ENCODE measurements at places on chromosomes 2 and 18.

- H3K4me3 ChIP-seq = no peak overlapping the region
- no peak overlapping the region for H3K27ac ChIP-seq
- no peaks in the 10 kb centered on the region for H3K4me1 ChIP-seq
- no peaks in the 10 kb centered on the region for H3K36me3 ChIP-seq
- H3K27me3 ChIP-seq = peaks cover 2% of the 10 kb centered on the region
These were observed 81.5 kb downstream of the MARCO start for GRCh38 chr2:119023534-119023933.

DNA sequence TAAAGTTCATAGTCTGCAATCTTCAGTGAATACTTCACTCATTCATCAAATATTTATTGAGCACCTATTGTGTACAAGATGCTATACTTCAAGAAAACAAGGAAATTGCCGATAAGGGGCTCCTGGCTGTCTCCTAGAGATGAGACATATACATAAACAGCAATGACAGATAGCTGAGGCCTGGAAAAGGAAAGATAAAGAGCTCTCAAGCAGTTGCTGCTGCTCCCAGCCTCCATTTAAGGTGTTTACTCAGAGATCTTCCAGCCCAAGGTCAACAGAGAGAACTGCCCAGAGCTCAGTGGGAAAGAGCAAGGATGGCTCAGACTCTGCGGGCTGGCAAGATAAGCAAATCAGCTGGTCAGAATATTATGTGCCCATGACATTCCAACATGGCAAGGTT, 3.3 kb upstream of the SLC14A2 start:
- H3K4me3 ChIP-seq = no peak overlapping the region
- H3K36me3 ChIP-seq = no peaks in the 10 kb centered on the region
- no peaks in the 10 kb centered on the region for H3K4me1 ChIP-seq
- no peak for DNase-seq
- H3K27me3 ChIP-seq = peaks cover under 1% of the 10 kb centered on the region

DNA sequence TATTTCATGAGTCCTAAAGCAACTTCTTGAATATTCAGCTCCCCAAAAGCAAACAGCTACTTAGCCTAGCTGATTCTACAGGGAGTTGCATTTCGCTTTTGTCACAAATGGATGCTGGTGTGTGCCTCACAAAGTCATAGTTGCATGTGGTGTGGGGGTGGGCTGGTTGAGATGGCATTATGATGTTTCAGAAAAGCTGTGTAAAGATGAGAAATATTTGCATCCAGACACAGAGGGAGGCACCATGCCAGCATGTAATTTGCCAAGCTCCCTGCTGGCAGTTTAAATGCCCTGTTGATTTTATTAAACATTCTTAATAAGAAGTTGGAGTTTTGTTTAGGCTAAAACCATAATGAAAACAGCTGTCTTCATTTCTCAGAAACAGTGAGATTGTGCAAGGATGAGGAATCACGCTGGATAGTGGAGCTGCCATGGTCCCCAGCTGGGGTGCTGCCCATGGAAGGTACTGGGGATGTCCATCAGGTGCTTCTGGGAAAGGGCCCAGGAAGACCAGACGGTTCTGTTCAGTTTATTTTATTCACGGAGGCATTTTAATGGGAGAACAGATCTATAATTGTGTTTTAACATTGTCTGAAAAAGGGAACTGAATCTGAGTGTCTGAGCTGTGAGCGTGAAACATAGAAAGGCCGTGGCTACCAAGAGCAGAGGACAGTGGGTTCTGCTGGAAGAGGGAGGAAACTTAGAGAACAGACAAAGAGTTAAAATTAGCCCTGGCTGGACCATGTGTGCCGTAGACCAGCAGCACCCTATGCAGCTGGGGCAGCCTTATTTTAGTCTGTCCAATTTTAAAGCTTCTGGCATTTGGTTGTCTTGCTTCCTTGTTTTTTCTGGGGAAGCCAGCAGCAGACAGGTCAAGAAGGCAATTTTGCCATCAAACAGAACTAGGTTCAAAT, 177.1 kb downstream of the FAM210A start:
- no peak for DNase-seq
- peaks cover 4% of the 10 kb centered on the region for H3K4me1 ChIP-seq
- H3K27me3 ChIP-seq = no peaks in the 10 kb centered on the region
- no peak overlapping the region for H3K4me3 ChIP-seq
- peaks cover 16% of the 10 kb centered on the region for H3K36me3 ChIP-seq

DNA sequence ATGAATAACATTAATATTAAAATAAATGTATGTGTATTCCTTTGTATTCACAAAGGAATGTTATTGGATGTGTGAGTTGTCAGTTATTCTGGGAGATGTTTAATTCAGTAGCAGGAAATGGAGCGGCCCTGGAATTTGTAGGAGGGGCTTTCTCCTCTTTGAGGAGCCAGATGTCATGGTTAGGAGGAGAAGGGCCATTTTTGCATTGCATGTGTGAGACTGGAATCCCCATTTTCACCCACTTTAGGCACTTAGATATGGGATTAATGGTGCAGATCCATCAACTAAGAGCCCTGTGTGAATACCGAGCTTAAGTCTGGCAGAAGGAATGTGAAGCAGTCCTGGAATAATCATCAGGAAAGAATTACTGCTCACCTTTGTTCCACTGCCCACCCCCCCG, 439.2 kb downstream of the PARD3B start:
- DNase-seq = no peak
- peaks cover 4% of the 10 kb centered on the region for H3K4me1 ChIP-seq
- H3K4me3 ChIP-seq = no peak overlapping the region
- no peaks in the 10 kb centered on the region for H3K27me3 ChIP-seq
- H3K27ac ChIP-seq = no peak overlapping the region
- H3K36me3 ChIP-seq = no peaks in the 10 kb centered on the region

DNA sequence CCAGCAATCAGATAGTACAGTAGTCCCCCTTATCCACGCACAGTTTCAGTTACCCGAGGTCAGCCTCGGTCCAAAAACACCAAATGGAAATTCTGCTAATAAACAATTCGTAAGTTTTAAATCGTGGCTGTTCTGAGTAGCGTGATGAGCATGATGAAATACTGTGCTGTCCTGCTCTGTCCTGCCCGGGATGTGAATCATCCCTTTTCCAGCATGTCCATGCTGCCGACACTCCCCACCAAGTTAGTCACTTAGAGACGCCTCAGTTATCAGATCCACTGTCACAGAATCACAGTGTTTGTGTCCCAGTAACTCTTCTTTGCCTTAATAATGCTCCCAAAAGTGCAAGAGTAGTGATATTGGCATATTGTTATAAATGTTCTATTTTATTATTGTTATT, 62.1 kb downstream of the MEX3C start:
- H3K36me3 ChIP-seq = no peaks in the 10 kb centered on the region
- H3K4me3 ChIP-seq = no peak overlapping the region
- no peak overlapping the region for H3K27ac ChIP-seq
- DNase-seq = no peak
- no peaks in the 10 kb centered on the region for H3K27me3 ChIP-seq

GRCh38 chr2:235883675-235884074, 284.5 kb downstream of the GBX2 start:
- no peaks in the 10 kb centered on the region for H3K27me3 ChIP-seq
- H3K36me3 ChIP-seq = no peaks in the 10 kb centered on the region
- no peak for DNase-seq
- no peak overlapping the region for H3K27ac ChIP-seq
- no peaks in the 10 kb centered on the region for H3K4me1 ChIP-seq
